ENCODE measurements at places on chromosomes 7 and 10. TPM values are rescaled to one million over a fixed set of nuclear protein-coding genes. Genes with fewer than 3 reads are reported as not detected.

The NEUROD6 gene
- not detected for total RNA-seq

The PRTFDC1 gene
- 1.5 TPM for total RNA-seq

The ANKRD22 gene
- total RNA-seq: not detected

The PNLIP gene
- total RNA-seq: not detected

The HECTD2 gene
- 6.0 TPM for total RNA-seq

The PGAM2 gene
- total RNA-seq: 671 TPM

The FKBP6 gene
- not detected for total RNA-seq

The OR6B1 gene
- not detected for total RNA-seq

The VIPR2 gene
- 17.5 TPM for total RNA-seq

The LRIT1 gene
- total RNA-seq: not detected

The CFAP70 gene
- total RNA-seq: 2.0 TPM

DNA sequence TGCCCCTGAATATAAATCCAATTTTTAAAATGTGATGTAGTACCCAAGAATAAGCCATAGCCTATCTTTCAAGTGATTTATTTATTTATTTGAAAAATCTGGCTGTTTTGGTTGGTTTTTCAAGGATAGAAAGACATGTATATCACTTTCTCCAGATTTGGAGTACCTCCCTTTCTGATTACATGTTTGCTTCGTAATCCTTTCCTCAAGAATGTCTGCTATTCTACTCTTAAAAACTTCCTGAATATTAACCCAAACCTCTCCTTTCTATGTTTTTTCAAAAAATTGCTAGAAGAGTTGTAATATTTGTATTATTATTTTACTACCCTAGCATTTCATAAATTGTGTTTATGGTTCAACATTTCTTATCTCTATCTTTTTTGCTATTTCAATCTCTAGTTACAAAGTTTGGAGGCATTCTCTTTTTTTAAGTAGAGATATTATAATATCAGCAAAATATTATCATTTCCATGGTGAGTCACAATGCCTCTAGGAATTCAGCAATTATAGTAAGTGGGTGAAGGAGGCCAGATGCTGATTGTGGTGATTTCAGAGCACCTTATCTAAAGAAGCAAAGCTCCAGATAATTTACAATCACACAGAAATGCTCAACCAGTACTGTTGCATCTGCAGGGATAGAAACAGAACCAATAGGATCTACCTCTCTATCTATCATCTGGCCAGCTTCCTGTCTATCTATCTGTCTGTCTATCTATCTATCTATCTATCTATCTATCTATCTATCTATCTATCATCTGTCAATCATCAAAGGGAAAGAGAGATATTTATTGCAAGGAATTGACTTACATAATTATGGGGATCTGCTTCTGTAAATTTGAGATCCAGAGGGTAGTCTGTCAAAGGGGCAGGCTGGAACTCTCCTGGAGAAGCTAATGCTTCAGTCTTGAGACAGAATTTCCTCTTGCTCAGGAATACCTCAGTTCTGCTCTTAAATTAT is 412.5 kb upstream of the SEMA3C start:
- DNase-seq: no peak

DNA sequence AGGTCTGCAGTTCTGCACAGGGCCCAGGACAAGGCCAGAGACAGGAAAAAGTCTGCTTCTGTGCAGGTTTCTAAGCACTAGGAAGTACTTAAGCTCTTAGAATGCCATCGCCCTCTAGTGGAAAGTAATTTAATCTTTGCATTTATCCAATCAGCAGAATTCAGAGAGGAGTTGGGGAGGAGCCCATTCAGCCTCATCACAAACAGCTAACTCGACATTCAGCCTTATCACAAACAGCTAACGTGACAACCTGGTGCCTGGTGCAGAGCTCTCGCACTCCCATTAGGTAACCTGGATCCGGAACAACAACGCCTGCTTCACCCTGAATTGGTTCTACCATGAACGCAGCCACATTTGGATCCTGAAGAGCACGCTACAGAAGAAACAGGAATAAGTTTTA is 15.2 kb downstream of the OAT start:
- no peak for DNase-seq

DNA sequence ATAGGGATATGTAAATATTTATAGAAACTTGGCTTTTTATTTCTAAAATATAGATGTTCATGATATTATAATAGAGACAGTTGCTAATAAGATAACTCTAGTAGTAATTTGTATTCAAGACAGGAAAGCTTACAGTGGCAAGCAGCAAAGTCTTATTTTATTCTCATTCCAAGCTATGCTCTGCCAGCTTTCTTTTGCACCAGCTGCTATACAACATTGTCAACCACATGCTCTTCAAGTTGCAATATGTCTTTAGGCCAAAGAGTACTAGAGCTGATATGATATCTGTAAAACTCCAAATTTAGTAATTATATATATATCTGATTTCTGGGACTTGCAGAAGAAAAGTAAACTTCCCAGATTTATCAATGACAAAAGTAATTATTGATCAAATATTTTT is 350.1 kb downstream of the HGF start:
- DNase-seq: no peak

GRCh38 chr10:12006671-12007070 is 35.9 kb downstream of the UPF2 start:
- no peak for DNase-seq

DNA sequence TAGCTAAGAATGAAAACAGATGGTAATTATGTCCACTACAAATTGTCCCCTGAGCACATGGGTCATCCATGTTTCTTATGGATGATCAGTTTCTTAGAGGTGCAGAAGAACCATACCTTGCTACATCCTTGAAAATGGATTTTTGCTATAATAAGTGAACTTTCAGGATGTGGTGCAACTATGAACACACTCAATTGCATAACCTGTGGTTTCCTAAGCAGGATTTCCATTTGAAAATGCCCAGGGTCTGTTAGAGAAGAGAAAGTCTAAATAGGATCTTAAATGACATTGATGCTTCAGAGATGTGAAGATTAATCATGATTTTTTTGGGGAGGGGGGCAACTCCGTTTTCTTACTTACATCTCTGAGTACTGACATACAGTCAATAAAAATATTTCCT is 39.6 kb upstream of the CACNB2 start:
- DNase-seq: no peak

- no peak for DNase-seq
Observed at GRCh38 chr7:22477262-22477661, 22.7 kb downstream of the STEAP1B start.

- DNase-seq: no peak
Observed at GRCh38 chr10:24894309-24894708, 58.1 kb downstream of the PRTFDC1 start.

- no peak for DNase-seq
Observed at GRCh38 chr7:74275401-74275881, 13.8 kb upstream of the CLIP2 start.

GRCh38 chr10:14815681-14816080 is 22.2 kb downstream of the CDNF start:
- no peak for DNase-seq

- no peak for DNase-seq
Observed at GRCh38 chr10:12699258-12699700, 302.2 kb downstream of the CCDC3 start.

DNA sequence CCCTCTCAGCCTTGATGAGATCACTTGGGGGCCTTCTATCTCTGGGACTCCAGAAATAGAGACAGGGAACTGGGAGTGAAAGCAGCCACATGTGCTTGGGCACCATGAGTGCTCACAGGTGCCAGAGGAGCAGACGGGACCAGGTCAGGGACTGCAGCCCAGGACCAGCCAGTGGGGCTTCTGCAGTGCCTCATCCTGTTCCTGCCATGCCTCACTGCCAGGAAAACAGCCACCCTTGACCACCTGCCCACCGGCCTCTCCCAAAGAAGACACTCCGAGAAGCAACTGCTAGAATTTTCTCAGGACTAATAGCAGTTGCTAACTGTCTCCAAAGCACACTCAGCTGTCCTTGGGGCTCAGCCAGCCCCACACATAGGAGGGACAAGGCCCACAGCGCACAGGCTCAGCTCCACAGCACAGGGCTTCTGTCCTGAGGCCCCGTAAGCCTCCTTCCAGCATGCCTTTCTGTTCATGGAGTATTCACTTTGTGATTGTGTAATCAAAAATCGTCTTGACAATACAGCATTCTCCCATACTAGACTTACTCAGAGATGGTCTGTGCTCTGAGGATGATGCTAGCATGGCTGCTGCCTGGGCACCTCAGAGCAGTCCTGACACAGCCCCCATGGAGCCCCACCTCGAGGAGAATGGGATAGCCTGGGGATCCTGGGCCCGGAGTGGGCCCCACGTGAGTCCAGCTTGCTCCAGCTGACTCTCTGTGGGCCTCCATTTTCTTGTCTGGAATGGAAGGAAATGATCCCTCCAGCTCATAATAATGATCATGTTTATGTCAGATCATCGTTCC is 115.7 kb upstream of the RET start:
- DNase-seq: peak; percentile 42

DNA sequence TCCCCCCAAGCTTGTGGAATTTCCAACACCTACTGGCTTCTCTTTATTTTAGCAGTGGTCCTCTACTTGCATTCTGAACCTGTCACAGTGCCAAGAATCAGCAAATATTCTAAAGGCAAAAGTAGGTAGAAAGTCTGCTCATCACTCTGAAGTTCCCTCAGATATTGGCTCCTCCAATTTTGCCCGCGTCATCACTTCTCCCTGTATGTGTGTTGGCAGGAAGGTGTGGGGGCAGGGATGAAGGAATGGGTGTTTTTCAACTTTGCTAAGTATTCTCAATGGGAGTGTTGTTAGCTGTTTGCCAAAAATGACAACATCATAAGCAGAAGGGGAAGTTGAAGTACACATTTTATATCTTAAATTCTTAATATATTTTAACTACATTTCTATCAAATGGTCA is 226.2 kb downstream of the POLR1F start:
- no peak for DNase-seq

DNA sequence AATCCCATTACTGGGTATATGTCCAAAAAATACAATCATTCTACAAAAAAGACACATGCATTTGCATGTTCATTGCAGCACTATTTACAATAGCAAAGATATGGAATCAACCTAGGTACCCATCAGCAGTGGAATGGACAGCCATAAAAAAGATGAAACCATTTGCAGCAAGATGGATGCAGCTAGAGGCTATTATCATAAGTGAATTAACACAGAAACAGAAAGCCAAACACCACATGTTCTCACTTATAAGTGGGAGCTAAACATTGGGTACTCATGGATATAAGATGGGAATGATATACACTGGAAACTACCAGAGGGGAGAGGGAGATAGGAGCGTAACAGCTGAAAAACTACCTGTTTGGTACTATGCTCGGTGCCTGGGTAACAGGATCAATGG is 154.0 kb downstream of the TMEM26 start:
- no peak for DNase-seq

- no peak for DNase-seq
Observed at GRCh38 chr7:139588632-139589031, 65.1 kb downstream of the CLEC2L start.

DNA sequence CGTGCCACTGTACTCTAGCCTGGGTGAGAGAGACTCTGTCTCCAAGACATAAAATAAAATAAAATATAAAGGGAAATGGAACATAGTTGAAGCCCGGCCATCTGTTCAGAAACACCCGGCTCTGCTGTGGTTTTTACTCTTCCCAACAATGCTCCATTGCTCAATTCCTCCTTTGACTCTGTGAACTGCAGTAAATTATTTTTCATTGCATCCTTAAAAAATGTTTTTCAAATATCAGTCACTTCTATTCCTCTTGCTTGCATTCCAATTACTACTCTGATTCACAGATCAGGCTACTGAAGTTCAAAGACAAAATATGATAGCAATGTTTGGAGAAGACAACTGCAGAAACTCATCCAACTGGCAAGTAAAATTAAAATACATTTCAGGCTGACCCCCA is 983.0 kb downstream of the SORCS1 start:
- DNase-seq: no peak

GRCh38 chr10:14415676-14416307 is 85.1 kb upstream of the FRMD4A start:
- no peak for DNase-seq

GRCh38 chr7:7254908-7255307 is 72.6 kb downstream of the C1GALT1 start:
- no peak for DNase-seq

GRCh38 chr7:51111241-51111940 is 205.2 kb downstream of the COBL start:
- DNase-seq: no peak

DNA sequence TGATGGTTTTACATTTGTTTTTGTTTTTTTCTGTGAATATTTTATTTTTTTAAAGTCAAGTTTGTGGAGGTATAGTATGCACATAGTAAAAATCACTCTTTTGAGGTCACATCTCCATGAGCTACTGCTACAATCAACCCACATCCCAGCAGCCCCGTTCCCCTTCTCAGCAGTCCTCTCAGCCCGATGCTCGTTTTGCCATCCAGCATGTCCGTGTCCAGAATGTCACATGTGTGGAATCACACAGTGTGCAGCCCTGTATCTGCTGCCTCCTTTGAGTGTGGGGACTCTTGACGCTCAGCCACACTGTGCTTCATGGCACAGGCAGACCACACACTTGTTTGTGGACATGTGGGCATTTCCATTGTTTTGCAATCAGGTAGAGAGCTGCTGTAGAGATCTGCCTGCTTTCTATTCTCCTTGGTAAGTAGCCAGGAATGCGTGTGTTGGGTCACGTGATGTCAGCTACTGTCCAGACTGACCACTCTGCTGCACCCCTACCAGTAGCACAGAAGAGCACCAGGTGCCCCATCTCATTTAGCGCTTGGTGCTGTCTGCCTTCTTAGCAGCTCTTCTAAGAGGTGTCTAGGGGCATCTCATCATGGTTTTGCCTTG is 71.6 kb upstream of the CAMK2B start:
- DNase-seq: no peak

DNA sequence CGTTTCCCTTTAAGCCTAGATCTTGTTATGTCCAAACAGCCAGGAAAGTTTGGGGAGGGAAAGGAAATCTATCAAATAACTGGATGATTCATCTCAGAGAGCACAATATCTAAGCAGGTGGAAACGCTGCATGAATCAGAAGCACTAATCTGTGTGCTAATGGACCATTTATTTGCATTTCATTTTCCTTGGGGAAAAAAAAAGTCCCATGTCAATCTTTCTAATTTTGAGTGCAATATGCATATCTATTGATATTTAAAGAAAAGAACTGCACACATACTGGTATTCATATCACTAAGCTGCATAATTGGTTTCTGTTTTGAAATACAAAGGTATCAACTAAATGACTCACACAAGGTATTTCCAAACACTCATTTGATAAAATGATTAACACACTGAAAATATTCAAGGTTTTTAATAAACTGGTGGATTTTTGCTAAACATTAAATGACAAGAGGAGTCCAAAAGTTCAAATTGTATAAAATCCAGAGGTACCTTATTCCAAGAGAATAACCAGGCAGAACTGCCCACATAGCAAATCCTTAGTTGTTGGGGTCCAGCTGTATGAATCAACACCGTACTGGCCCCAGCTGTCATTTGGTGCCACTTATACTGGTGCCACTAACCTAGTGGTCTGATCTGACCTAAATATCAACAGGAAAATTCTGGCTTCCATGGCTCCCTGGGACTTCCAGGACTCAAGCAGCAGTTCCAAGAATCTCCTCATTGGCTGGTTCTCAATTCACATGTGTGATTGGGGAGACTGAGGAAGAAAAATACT is 122.2 kb upstream of the SP4 start:
- DNase-seq: no peak
